Neural crest cell (in vitro differentiated cells): ENCODE measurements at places on chromosomes 4 and X. TPM values are rescaled to one million over a fixed set of nuclear protein-coding genes. Genes with fewer than 3 reads are reported as not detected.

- no peak for DNase-seq
Observed at GRCh38 chr4:54819034-54819433, 161.3 kb downstream of the KIT start.

DNA sequence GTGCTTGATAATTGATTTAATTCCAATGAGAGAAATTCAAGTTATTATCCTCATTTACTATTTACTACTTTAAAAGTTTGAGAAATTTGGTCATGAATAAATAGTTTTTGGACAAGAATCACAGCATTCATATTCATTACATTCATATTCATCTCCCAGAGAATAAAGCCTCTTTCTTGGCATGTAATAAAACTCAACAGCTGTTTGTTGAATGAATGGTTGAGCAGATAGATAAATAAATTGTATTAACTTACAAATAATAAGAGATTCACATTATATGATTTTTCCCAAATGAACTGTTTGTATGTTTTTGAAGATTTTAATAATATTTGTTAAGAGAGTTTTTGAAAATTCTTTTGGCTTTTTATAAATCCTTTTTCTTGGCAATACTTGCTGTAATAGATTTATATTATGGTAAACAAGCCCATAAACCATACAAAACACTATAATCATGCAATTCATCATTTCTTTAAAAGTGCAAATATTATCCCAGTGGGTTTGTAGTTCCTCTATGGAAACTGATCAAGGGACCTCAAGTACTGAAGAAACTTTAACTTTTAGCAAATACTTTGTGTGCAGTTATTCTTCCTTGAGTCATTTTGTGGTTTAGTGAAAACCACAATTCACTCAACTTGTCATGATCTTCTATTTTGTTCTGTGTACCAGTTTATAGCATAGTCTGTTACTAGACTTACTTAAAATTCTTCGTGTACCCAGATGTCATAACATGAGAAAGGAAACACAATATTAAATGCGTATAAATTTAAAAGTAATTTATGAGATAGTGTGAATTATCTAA is 371.8 kb downstream of the ADGRL3 start:
- no peak for DNase-seq

DNA sequence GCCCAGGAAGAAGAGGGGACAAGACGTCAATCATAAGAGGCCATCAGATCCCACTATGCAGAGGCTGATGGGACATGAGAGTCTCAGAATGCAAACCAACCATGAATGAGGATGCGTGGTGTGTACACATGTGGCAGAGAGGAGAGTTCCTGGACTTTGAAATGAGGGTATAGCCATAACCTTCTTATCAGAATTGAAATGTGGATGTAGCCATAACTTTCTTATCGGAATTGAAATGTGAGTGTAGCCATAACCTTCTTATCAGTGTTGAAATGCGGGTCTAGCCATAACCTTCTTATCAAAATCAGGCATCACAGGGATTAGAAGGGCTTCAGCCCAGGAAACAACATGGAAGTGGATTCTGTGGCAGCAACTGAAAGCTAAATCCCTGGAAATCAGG is 415.5 kb upstream of the FAT1 start:
- no peak for DNase-seq

DNA sequence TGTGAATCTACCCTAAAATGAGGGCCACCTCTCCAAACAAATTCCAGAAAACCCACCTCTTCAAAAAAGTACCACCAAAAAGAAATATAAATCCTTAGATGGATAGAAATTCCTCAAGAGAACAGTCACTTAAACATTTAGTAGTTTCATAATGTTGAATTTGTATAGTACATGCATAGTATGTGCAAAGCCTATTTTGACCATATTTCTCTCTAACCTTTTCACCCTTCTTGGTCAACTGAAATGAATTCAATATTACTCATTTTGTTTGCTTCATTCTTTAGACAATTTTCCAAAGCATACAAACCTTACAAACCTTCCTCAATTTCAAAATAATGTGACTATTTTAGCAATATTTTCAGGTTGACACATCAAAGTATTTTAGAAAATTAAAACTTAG is 4.1 kb downstream of the RHOXF1 start:
- DNase-seq = no peak

DNA sequence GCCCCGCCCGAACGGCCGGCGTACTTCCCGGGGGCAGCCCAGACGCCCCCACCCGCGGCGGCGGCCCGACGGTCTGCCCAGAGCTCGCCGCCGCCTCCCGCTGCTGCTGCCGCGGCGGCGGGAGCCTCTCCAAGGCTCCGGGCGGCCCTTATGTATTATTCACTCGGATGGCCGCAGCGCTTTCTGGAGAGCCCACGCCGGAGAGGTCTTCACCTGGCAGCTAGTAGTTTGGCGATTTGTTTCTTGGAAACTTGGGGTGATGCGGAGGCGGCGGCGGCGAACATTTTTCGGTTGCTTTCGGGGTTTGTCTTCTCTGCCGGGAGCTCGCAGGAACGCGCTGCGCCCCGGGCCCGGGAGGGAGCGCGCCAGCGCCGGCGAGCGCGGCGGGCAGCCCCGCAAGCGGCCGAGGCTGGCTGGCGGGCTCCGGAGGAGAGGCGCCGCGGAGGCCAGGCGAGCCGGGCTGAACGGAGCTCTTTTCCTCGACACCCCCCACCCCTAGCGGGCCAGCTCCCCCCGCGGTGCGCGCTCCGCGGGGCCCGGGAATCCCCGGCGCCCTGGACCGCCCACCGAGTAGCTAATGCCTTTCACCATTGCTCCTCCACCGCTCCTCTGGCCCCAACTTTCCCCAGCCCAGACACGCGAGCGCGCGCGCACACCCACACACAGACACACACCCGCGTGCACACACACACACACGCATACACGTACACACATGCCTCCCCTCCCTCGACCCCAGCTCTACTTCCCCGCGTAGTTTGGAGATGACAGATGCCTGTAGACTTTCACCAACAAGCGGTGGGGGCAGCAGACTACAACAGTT is 113.5 kb downstream of the DHX15 start:
- peak; percentile 34 for DNase-seq

DNA sequence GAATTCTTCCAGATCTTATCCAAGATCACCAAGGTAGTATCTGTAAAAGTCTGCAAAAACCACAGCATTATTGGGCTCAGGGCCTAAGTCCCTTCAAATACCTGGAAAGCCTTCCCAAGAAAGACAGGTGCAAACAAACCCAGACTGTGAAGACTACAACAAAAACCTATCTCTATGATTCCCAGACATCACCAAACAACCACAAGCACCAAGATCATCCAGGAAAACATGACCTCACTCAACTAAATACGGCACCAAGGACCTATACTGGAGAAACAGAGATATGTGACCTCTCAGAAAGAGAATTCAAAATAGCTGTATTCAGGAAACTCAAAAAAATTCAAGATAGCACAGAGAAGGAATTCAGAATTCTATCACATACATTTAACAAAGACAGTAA is 15.3 kb downstream of the TCEAL1 start:
- no peak for DNase-seq

The FBXO8 gene
- total RNA-seq = 9.9 and 12.6 TPM in 2 replicates

The GAGE12F gene
- total RNA-seq = not detected in 2 replicates

The MTNR1A gene
- 0.98 and 1.2 TPM in 2 replicates for total RNA-seq
